ENCODE measurements at places on chromosomes 5 and 9. TPM values are rescaled to one million over a fixed set of nuclear protein-coding genes. Genes with fewer than 3 reads are reported as not detected.

GRCh38 chr5:123865641-123866040, 353.7 kb downstream of the CSNK1G3 start:
- DNase-seq: no peak

TAF11L13 gene
- not detected for total RNA-seq

GRCh38 chr5:149426931-149427330, 47.8 kb upstream of the IL17B start:
- no peak for DNase-seq

GRCh38 chr9:7960320-7961050, 160.9 kb upstream of the DMAC1 start:
- no peak for DNase-seq

DNA sequence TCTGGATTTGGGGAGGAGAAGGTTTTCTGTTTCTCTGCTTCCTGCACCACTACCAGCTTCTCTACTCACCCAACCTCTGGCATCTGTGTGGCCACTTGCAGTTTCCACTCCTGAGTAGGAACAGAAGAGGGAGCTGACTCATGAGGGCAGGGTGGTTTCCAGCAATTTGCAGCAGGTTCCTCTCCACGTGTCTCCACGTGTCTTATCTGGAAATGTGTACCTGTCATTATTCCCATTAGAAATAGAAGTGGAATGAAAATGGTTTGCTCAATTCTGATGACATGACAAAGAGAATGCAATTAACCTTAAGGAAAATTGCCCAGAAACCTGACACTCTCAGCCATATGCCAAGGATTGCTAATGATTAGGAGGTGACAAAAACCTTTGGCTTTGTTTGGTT, 33.0 kb downstream of the EGFLAM start:
- no peak for DNase-seq

DNA sequence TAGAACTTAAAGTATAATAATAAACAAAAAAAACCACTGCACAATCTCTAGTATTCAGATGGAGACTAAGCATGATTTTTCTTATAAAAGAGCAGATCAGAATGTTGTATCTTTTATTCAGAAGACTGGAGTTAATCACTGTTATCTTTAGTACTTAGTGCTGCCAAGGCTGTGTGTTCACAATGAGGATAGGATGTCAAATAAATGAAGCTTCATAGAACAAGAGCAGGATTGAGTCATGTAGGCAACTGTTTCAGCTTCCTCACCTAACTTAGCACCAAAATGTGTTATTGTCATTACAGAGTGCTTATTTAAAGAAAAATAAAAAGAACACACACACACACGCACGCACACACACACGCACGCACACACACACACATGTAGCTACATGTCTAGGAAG, 58.1 kb upstream of the CDKN2B start:
- no peak for DNase-seq

GRCh38 chr9:130844044-130844451, 9.0 kb downstream of the ABL1 start:
- DNase-seq: no peak

SMIM3 gene
- 7.1 TPM for total RNA-seq

IFNA13 gene
- not detected for total RNA-seq

GRCh38 chr9:131627648-131628458, 82.5 kb downstream of the PRRT1B start:
- peak; percentile 85 for DNase-seq

FBLL1 gene
- total RNA-seq: not detected

DNA sequence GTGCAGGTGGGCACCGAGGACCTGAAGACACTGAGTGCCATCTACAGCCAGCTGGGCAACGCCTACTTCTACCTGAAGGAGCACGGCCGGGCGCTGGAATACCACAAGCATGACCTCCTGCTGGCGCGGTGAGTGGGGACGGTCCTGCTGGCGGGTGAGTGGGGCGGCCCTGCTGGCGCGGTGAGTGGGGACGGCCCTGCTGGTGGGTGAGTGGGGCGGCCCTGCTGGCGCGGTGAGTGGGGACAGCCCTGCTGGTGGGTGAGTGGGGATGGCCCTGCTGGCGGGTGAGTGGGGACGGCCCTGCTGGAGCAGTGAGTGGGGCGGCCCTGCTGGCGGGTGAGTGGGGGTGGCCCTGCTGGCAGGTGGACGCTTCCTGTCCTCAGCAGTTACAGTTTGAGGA, 7.2 kb downstream of the GPSM1 start:
- no peak for DNase-seq

DNA sequence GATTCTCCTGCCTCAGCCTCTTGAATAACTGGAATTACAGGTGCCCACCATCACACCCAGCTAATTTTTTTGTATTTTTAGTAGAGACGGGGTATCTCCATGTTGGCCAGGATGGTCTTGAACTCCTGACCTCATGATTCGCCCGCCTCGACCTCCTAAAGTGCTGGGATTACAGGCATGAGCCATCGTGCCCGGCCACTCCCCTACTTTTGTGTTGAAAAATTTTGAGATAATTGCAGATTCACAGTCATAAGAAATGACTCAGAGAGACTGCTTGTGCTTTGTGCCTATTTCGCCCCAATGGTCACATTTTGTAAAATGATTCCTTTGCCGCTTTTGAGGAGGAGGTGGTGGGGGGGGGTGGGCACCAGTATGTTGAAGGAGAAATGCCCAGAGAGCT, 48.1 kb upstream of the SH3PXD2B start:
- DNase-seq: no peak

DNA sequence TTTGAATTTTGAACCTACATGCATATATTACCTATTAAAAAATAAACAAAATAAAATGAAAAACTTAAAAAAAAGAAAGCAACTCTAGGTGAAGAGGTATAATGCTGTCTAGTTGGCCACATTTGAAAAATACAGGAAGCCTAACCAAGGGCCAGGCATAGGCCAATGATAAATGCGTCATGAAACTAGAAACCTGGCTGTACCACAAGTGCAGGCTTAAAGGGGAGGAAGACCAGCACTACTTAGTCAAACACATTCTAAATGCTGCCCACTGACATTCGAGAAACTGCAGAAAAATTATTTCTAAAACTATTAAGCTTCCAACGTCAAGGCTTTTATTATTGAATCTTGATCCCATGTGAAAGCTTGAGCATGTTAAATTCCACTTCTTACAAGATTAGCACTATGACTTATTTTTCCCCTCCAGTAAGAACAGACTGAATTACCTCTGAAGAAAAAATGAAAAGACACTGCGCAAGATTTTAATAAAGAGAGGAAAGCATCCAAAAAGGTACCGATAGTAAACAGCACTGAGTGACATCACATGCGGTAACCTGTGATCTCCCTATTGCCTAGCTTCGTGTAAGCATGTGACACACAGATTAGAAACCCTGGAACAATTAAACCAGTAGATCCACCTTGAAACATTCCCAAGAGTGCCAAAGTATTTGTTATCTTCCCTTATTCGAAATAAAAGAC, 16.2 kb downstream of the CDC14B start:
- no peak for DNase-seq

GRCh38 chr9:116432051-116432450, 255.1 kb upstream of the TRIM32 start:
- DNase-seq: no peak

DNA sequence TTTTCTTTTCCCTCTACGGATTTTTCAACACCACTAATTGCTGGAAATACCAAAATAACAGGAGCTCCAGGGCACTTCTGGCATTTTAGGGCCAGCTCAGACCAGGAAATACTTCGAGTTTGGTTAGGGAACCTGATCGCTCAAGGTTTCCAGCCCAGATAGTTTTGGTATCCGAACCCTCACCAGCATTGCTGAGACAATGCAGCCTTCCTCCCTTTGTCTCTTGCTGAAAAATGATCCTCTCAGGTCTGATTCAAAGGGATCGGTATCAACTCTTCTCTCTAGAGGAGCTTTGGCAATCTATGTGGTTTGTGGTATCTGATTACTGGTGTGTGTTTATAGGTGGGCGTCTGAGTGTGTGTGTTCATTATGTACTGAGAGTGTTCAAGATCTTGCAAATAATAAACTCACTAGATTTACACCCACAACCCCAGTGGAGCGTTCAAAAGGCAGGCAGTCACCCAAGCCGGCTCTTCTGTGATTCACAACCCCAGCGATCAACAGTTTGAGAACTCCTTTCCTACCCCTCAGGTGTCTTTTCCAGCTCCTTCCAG, 122.8 kb upstream of the EGFLAM start:
- no peak for DNase-seq

GRCh38 chr5:116534964-116535651, 39.5 kb downstream of the SEMA6A start:
- DNase-seq: no peak

MARVELD2 gene
- total RNA-seq: 2.3 TPM

IL9 gene
- not detected for total RNA-seq

- no peak for DNase-seq
These were observed 133.1 kb upstream of the POU5F2 start for GRCh38 chr5:93874491-93874890.

DNA sequence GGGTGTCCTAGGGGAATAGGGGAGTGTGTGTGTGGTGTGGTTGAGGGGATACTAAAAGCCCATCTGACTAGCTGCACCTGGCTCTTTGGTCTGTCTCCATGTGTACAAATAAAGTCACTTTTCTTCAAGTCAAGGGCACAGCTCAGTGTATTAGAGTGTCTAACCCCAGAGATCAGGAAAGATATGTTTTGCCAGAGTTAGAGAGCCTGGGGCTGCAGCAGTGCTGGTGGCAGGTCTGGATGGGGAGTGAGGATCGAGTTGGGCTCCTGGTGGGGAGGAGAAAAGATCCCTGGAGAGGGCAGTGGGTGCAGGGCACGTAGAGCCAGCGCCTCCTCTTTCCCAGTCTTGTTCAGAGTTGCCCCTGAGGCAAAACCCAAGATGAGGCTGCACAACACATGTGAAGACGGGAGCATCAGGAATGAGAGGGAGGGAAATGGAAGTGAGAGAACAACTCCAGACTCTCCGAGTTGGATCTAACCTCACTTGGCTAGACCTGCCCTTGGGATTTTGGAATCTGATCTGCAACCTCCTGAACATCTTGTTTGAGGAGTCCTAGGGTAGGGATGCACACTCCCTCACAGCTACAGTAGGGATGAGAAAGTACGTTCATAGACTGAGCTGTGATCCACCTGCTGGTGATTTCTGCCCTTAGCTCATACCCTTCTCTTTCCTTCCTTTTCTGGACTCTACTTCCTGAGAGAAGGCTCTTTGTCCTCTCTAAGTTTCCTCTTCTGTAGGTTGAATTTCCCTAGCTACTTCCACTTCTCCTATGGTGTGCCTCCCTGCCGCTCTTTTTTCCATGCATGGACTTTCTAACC, 309.9 kb downstream of the ZSWIM6 start:
- DNase-seq: no peak

PDE6A gene
- not detected for total RNA-seq

DNA sequence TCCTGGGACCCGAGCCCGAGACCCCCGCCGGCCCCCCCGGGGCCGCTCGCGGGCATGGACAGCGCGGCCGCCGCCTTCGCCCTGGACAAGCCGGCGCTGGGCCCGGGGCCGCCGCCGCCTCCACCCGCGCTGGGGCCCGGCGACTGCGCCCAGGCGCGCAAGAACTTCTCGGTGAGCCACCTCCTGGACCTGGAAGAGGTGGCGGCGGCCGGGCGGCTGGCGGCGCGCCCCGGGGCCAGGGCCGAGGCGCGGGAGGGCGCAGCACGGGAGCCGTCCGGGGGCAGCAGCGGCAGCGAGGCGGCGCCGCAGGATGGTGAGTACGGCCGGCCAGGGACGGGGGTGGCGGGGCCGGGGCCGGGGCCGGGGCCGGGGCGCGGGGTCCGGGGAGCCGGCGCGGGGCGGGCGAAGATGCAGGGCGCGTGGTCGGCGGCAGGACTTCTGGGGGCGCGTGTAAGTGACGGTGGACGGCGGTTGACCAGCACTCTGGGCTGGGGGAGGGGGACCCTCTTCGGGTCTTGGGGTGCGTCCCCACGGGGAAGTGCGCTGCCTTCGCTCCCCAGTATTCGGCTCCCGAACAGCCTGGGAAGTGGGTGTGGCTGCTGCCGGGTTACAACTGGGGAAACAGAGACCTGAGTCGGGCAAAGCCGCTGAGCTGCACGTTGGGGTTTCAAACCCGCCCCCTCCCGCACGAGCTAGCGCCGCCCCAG, 520 bp downstream of the PRRX2 start:
- no peak for DNase-seq

- peak; percentile 74 for DNase-seq
These were observed 3.2 kb downstream of the RAB24 start for GRCh38 chr5:177300236-177300880.

DNA sequence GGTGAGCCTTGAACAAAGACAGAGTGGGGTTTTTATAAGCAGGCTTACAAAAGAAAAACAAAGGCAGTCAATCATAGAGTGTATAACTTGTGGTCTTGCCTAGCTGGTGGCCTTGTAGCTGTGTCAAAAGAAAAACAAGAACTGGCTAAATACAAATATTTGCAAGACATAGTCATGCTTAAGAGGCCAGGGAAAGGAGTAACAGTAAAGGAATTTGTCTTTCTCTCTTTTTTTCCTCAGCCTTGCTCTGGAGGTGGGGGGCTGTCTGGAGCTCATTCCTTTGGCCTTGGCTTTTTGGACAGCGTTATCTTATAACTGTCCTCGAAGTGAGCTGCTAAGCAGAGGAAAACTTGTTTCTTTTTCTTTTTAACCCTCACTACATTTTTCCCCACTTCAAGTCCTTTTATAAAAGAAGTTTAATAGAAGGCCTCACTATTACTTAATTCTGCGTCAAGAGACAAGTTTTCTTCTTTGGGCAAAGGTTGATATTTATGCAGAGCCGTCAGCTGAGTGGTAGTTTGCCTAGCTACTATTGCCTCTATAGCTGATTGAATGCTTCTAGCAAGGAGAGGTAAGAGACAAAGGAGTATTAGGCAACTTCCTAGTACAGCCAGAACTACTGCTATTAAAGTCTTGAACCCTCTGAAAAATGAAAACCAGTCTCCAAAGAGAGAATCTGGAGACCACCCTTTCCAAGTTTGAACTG, 14.3 kb downstream of the CEL start:
- no peak for DNase-seq

DNA sequence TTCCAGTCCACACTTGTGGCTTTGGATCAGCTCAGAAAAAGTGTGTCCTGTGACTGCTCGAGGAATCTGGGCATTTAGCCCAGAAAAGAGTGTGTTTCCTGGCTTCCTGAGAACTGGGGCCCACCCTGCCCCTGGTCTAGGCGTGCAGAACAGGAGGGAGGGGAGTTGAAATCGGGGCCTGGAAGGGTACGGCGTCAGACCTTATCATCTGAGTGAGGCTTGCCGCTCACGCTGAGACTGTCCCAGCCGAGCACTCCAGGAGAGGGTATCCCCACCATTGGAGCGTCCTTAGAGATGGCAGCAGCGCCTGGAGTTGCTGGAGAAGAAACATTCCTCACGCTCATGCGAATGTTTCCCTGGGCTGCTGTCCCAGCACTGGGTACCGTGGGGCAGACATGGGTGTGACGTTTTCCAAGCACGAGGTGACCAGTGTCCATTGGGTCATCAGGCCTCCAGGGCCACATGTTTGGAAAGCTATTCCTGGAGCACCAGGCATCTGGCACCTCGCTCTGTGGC, 22.5 kb downstream of the NEK6 start:
- no peak for DNase-seq

DNA sequence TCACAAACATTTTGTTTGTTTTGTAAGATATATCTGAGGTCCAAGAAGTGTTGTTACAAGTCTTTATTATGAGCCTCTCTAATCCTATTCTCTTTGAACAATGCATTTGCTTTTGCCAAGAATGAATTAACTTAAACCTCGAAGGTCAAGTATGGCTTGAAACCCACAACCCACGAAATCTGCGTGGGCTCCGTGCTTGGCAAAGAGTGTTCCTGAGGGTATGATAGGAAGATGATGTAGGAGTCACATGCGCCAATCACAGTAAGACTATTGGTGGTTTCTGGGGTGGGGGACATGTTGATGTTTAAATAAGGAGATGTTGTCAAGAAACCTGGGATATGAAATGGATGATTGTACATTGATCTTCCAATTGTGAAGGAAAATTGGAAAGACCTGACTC, 330.8 kb upstream of the RFX3 start:
- DNase-seq: no peak

GRCh38 chr5:43780586-43780985, 177.6 kb downstream of the NNT start:
- DNase-seq: no peak

SPINK4 gene
- total RNA-seq: not detected

Measured in heart left ventricle (tissue), 16 donors.